ENCODE measurements at places on chromosomes 5 and 9. TPM values are rescaled to one million over a fixed set of nuclear protein-coding genes. Genes with fewer than 3 reads are reported as not detected.

The STK32A gene
- 5.5 TPM for total RNA-seq

The DMGDH gene
- total RNA-seq = not detected

The PCDHGC4 gene
- 3.6 TPM for total RNA-seq

The NIM1K gene
- 0.04 TPM for total RNA-seq

The KIF4B gene
- total RNA-seq = 0.02 TPM

The YTHDC2 gene
- 17.7 TPM for total RNA-seq

- no peak for DNase-seq
Observed at GRCh38 chr5:53161876-53162275, 52.3 kb upstream of the MOCS2 start.

DNA sequence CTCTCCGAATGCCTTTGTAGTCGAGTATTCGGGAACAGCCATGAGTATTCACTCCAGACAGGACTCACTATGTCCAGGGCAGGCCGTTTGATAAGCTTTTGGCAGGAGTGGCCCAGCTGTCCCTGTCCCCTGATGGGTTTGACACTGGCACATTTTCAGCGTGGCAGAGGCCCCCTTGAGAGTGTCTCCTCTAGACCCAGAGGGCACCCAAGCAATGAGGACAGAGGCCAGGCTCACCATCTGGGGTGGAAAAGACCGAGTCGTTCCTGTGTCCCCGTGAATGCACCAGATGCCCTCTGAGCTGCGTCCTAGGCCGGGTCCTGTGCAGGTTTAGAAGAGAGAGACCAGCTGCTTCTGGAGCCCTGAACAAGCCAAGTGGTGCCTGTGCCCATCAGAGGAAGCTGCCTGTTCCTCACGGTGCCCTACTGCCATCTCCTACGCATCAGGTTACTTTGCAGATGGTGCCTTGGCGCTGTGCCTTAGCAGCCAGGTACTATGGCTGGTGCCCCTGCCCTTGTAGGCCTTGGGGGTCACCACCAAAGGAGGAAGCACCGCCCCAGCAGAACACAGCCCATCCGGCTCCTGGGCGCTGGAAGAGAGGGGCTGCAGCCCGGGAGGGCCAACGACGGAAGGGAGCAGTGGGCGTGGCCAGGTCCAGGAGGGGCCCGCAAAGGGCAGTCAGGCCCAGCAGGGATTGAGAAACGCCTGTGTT, 42.4 kb downstream of the LRSAM1 start:
- DNase-seq = no peak

DNA sequence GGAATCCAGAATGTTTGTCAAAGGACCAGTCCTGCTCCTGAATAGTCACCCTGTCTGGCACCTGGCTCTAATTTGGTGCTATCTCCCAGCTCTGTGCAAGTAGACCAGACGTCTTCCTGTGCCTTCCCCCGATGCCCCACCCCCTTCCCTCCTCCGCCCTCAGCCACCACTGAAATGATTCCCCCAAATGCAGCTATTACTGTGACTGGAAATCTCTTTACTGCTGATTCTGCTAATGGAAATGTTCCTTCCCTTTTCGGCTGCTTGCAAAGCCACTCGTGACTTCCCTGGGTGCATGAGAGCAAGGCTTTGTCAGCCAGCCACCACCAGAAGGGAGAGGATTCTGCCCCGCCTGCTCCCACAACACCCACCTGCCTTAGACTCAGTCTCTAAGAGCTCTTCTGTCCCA, 11.4 kb downstream of the ASTN2 start:
- no peak for DNase-seq

DNA sequence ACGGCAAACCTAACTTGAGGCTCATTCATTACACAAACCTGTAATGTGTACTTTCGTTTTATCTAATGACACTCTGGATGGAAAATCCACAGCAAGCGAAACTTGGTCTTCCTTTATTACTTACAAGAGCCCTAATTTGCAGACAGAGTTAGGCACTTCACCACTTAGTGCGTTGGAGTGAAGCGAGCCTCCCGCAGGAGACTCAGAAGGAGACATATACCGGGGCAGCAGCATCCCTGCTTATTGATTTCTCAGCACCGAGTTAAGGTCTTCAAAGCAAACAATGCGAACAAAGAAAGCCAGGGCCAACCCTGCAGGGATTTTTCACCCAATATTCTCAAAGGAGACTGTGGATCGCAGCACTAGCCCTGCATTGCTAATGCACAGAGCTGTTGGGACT, 28.6 kb downstream of the LSM11 start:
- no peak for DNase-seq

DNA sequence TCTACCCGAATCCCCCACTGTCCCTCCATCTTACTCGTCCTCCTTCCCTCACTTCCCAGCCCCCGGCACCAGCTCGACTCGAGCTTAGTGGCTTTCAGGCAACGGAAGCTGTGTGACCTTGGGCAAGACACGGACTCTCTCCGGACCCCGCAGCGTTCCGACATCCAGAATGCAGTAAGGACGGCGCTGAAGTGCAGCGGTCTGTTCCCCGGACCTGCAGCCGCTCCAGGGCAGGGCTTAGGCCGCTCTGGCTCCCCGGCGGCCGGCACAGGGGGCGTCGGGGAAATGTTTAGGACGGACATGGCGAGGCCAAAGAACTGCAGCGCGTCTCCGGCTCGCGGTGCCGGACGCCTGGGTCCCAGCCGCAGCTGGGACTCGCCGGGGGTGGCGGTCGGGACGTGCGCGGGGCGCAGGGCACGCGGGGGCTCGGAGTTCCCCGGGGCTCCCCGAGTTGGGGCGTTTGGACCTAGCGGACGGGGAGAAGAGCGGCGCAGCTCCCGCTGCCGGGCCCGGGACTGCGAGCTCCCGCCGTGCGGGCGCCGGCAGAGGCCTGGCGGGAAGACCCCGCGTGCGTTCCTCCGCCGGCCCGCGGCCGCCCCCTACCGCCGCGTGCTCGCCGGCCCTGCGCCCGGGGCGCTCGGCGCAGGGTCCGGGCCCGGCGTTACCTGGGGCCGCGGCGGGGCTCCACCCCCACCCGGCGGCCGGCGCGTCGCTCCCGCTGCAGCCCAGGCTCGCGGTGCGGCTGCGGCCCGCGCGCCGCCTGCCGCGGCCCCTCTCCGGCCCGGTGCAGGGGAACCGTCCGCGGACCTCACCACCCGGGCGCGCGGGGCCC, 5.6 kb upstream of the RNF44 start:
- no peak for DNase-seq

Data from SJCRH30 (cell line).